Heart left ventricle (tissue), 16 donors: ENCODE measurements at places on chromosomes 1 and 21.

GRCh38 chr1:212254853-212255363 is 30.3 kb upstream of the PPP2R5A start:
- DNase-seq: no peak

DNA sequence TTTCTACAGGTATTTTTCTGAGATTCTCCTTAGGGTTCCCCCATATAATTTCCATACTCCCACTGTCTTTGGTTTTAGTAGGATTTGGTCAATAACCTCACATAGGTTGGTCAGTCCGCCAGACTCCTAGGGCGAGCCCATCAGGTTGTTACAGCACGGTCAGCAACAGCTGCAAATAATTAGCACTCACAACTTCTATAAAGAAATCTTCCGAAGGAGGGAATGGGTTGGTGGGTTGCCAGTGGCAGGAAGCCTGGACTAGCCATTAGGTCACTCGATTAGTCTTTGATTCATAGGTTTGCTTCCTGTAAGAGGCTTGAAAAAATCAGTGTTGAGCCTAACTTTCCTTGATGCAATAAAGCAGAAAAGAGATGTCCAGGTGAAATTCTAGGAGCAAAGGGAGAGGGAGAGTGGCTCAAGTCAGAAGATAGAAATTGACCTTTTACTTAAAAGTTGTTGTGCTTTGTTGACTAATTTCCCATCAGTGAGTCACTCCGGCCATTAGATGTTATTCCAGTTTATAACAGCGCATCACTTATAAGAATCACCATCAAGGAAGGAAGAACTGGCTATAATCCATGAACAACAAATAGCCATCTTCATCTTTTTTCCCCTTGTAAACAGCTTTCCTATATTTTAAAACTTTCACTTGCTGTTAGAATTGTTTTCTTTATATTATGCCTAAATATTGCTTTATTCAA is 88.3 kb downstream of the TPR start:
- no peak for DNase-seq

GRCh38 chr1:66360285-66360724 is 173.6 kb upstream of the SGIP1 start:
- no peak for DNase-seq

DNA sequence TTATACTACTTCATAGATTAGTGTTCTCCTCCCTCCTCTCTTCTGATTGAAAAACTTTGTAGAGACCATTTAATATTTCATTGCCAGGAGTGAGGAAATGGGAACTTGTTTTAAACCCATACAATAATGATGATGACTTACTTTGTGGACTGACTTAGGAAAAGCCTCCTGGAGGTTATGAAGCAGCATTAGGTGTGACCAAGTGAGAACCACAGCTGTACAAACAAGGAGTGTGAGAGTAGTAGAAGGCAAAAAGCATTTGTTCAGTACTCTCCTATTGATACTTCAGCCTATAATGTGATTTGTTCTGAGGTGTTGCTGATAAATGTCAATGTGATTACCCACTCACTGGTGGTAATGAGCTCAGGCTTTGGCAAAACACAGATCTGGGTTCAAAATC is 8.4 kb downstream of the TIPRL start:
- no peak for DNase-seq

GRCh38 chr1:241229216-241229615 is 127.8 kb downstream of the RGS7 start:
- no peak for DNase-seq

DNA sequence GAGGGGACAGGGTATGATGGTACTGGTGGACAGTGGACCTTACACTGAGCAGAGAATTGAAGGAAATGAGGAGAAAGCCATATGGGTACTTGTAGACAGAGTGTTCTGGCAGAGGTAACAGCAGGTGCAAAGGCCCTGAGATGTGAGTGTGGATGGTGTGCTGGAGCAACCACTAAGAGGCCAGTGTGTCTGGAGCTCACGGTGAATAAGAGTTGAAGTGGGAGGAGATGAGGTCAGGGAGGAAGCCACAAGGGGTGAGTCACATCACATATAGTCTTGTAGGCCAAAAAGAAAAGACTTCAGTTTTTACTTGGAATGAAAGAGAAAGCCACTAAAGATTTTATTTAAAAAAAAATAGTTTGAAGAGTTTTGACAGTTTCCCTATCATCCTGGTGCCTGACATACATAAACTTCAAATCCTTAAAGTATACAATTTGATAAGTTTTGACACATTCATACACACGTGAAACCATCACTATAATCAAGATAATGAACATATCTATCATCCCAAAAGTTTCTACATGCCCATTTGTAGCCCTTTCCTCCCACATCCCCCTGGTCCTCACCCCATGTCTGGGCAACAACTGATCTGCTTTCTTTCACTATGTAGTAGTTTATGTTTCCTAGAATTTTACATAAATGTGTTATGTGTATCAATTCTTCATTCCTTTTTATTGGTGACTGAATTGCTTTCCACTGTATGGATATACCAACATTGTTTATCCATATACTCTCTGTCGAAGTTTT is 148.4 kb downstream of the GPATCH2 start:
- DNase-seq: no peak

GRCh38 chr1:11331036-11331944 is 58.3 kb downstream of the UBIAD1 start:
- no peak for DNase-seq

- no peak for DNase-seq
Observed at GRCh38 chr1:246488674-246489073, 18.4 kb downstream of the SMYD3 start.

DNA sequence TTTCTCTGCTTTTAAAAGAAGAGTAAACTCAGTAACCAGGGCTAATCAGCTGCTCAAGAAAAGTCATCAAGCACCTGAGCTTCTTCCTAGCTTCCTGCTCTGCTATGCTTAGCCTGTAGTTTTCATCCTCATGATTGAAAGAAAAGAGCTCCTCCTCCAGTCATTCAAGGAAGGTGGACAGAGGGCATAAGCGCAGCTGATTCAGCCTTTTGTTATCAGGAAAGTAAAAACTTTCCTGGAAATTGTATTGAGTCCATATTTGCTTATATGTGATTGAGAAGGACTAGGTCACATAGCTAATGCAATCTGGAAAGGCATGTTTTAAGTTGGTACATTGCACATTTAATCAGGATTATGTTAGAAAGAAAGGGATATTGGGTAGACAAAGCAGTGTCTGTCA is 8.5 kb upstream of the BACH1 start:
- no peak for DNase-seq

DNA sequence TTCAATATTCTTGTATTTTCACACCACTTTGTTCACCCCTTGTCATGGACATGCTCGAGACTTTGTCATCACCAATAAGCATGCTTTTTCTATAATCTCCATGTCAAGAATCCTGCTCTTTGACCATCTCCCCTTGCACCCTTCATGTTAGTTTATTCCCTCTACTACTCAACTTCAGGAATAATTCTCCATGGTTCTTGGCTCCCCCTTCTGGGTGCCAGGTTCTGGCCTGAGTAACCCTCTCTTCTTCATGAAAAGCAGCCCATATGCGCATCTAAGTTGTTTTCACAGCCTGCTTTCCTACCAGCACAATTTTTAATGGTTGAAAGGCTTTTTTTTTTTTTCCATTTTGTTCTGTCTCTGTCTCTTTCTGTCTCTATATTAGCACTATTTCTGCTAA is 160.7 kb downstream of the LEPR start:
- no peak for DNase-seq
